ENCODE measurements at places on chromosomes 1 and 21. TPM values are rescaled to one million over a fixed set of nuclear protein-coding genes. Genes with fewer than 3 reads are reported as not detected.

Gene LRRC7
- 127 TPM for total RNA-seq

Gene ODR4
- 52.1 TPM for total RNA-seq

Gene UTP11
- 38.3 TPM for total RNA-seq

Gene PTGER3
- total RNA-seq, result 22.1 TPM
